Stimulated activated CD8-positive, alpha-beta memory T cell treated with anti-CD3 and anti-CD28 coated beads, Interleukin-2, amount 100 ng/mL, for 48 hours (primary cell): ENCODE measurements at places on chromosomes 7 and 10.

GRCh38 chr7:315516-316265 is 25.7 kb downstream of the FOXL3 start:
- no peak for DNase-seq

GRCh38 chr10:125057158-125058001 is 103.0 kb downstream of the CTBP2 start:
- DNase-seq: no peak

- DNase-seq: no peak
These were observed 64.6 kb upstream of the CALN1 start for GRCh38 chr7:72476608-72477305.

GRCh38 chr10:121854809-121855445 is 72.9 kb downstream of the ATE1 start:
- no peak for DNase-seq

DNA sequence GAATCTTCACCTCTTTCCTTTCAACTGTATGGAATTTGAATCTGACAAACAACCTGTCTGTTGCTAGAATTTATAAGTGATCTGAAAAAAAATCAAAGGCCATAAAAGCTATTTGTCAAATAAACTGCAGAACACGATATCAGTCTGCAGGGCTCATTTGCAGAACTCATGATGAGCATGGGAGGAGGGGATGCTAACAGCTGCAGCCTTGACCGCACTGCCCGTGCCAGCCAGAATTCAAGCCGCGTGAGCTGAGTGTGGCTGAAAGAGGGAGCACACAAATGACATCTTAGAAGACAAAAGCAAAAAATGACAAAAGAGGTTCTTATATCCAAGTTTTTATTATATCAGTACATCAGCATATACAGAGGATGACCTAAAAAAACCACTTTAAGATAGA is 15.7 kb downstream of the LRRTM3 start:
- DNase-seq: no peak

- no peak for DNase-seq
These were observed 1.7 kb upstream of the DIP2C start for GRCh38 chr10:691216-691615.

DNA sequence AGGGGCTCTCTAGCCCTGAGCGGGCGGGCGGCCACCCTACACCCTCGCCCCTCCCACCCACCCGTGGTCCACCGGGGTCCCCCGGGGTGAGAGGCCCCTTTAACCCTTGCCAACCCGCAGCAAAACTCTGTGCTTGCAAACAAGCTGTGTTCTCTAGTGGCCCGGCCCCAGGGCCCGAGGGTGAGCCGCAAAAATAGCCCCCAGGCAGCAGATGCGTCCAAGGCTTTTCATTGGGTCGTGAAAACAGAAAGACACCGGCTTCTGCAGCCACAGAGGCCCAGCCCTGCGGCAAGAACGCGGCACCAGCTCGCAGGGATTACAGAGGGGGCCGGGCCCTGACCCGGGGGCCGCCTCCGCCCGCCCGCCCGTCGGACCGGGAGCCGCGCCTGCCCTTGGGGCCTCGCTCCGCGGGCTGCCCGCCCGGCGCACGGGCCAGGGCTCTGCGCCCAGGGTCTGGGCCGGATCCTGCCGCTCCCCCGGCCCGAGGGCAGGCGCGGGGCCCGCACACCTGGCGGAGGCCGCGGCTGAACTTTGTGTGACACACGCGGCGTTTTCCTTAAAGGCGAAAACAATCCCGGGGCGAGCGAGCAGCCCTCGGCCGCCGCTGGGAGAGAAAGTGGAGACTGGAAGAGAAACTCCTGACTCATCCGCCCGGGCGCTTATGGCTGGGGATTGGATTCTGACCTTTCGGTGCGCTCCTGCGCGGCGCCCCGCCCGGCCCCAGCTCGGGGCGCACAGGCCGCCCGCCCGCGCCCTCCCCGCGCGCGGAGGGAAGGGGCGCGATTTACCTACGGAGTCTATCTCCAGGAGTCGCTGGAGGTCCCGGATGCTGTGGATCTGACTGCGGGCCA is 2.8 kb downstream of the PDGFA start:
- DNase-seq: no peak

DNA sequence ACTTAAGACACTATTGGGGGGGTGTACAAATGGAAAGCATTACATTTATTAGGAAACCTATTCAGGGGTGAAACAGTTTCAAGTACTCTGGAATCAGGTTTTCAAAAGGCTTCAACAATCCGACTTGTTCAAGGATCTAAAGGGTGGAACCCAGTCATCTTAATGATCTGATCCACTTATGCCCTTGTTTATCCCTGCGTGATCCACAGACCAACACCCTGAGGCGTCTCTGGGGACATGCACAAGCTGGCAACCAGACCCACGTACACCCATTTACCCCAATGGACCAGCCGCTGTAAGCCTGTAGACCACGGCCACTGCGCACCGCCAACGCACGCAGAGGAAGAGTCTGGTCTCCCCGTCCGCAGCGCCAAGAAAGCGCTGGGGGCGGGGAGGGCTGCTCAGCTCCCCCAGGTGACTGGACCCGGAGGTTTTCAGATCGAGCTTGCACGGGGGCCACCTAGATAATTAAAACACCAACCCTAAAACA is 13.4 kb downstream of the HNRNPF start:
- no peak for DNase-seq

DNA sequence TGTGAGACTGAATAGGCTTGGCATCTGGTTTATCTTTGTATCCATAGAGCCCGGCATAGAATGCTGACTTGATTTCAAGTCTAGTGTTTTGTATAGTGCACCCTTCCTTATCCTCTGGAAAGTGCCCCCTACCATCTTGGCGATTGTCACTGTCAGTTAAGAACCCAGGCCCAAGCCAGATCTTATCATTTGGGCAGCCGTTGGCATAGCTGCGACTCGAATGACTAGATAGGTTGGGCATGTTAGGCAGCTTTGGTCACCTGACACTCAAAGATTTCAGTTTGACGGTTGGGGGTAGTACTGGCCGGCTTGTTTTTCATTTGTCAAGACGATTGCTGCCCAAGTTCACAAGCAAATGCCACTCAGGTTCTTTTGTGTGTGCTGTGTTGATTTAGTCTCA is 6.6 kb downstream of the NIPSNAP2 start:
- DNase-seq: no peak

DNA sequence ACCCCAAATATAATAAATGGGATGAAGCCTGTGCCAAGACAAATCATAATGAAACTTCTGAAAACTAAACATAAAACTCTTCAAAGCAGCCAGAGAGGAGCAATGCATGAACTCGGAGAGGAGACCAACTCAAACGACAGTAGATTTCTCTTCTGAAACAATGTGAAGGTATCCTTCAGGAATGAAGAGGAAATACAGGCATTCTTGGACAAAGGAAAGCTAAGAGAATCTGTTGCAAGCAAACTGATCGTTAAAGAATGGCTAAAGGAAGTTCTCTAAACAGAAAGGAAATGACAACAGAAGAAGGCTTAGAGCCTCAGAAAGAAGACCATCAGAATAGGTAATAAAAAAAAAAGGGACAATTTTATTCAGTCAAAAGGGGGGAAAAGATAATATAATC is 6.6 kb downstream of the GNA12 start:
- DNase-seq: no peak

DNA sequence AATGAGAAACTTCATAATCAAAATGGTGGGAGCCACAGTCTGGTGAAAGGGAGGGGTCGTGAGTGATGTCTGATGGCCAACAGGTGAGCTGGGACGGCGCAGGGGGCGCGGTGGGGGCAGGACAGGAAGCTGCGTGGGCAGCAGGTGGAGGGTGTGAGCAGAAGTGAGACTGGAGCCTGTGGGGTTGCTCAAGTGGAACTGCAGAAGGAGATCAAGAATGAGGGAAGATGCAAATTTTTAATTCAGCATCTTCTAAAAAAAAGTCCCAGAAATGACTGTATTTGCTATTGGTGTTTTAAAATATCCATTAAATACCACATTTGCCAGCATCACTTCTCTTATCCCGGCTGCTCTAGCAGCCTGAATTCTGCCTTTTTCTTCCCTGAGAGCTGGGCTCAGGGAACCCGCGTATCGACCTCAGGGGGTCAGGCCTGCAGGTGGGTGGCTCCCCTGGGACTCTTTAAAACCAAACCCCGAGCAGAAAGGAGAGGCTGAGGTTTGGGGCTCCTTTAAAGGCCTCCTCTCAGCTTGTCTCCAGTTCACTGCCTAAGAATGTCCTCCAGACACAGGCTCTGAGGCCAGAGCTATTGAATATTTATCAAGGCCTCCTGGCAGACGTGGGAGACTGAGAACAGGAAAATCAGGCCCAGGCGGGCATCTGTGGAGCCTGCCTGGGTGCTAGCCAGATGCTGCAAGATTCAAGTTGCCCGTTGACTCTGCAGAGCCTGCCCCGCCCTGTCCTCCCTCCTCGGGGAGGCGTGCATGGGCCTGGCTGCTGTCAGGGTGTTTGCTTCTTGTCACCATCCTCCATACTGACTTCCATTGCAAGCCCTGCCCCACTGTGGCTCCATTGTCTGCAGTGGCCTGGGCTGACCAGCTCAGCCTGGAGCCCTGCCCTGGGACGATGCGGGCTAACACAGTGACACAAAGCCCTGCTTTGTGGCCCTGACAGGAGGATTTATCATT is 53.9 kb downstream of the SYPL1 start:
- DNase-seq: no peak

GRCh38 chr10:13222151-13222550 is 12.0 kb downstream of the UCMA start:
- no peak for DNase-seq

- DNase-seq: no peak
These were observed 141.8 kb upstream of the ASAH2 start for GRCh38 chr10:50392966-50393718.

DNA sequence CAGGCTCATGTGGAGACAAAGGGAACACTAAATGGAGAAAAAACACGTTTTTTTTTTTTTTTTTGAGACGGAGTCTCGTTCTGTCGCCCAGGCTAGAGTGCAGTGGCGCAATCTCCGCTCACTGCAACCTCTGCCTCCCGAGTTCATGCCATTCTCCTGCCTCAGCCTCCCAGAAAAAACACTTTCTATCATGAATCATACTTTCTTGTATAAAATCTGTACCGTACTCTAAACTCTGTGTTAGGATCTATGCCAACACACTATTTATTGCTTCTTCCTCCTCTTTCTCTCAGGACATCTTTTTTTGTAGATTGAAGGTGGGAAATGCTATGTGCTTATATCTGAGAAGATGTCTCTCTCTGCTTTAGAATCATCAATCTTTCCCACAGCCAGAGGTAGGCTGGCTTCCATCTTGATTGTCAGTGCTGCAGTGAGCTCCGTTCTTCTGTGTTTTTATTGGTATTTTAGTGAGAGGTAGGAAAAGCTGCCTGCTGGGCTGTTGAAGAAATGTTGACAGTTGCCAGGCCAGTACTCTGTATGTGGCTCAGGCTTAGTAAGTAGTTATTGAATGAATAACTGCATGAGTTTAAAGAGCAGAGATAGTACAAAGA is 101.1 kb downstream of the GPR85 start:
- no peak for DNase-seq

DNA sequence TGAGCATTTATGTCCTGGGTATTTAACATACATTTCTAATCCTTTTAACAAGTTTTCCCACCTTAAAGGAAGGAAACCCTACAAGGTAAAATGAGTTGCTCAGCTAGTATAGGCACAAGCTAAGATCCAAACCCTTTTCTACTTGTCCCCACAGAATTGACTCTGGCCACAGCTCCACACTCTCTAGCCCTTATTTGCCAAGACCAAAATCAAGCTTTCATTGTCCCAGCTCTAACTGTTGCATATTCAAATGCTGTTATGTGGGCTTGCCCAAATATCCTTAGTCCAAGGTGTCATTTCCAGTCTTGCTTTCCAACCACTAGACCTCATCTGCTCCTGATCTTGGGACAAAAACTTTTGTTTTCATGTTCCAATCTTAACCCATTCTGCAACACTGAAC is 31.3 kb upstream of the LSM8 start:
- no peak for DNase-seq

DNA sequence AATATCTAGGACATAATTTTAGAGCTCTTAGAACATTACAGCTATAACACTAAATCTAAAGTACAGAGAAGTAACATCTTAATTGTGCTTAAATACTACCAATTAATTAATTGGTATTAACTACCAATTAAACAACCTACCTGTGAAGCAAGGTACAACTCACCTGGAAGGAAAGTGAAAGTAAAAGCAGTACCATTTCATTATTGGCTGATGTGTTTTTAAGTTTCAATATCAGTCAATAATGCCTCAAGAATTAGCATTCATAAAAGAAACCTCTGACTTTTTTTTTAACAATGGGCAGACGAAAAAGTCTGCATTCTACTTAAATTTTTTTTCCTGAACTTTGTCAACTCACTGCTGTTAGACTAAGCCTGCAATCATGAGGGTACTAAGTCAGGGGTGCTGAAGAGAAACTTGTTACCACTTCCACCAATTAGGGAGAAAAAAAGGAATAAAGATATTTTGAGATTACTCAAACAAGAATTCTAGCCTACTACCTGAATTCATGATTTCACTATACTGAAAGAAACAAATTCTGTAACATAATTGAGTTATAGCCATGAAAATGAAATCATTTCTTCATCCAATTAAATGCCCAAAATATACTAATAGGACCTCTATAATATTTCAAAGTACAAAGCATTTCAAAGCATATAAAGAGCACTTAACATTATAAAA is 19.9 kb downstream of the UPF2 start:
- no peak for DNase-seq

DNA sequence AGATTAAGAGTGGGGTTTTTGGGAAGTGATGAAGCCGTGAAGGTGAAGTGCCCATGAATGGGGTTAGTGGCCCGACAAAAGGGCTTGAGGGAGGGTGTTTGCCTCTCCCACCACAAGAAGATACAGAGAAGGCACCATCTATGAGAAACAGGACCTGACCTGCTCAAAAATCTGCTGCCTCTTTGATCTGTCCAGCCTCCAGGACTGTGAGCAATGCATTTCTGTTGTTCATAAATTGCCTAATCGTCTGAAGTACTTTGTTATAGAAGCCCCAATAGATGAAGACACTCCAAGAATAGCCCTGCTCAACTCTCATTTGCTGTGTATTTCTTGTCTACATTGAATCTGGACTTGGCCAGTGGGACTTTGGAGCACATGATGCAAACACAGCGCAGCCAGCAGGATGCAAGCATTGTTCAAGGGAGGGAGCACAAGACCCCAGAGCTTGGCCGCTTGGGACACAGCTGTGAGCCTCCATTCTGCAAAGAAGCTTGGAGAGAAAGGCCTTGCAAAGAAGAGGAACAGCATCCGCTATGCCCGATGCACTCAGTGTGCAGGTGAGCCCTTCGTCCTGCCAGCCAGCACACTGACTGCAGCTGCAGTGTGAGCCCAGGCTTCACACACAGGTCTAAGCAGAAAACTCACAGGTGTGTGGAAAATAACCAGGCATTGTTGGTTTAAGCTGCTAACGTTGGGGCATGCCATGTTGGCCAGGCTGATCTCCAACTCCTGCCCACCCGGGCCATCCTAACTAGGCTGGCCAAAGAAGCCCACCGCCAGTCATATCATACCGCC is 73.2 kb upstream of the KLF6 start:
- DNase-seq: no peak

- no peak for DNase-seq
These were observed 132.0 kb downstream of the NEBL start for GRCh38 chr10:20765066-20765465.
